ENCODE measurements at places on chromosomes 4 and X. TPM values are rescaled to one million over a fixed set of nuclear protein-coding genes. Genes with fewer than 3 reads are reported as not detected.

Gene VSIG1
- polyA plus RNA-seq = 7.7 TPM

Gene PNMA3
- not detected for polyA plus RNA-seq

Gene GLUD2
- polyA plus RNA-seq = 0.20 TPM

Gene ZFYVE28
- polyA plus RNA-seq = 1.0 TPM

Gene MGARP
- 0.19 TPM for polyA plus RNA-seq
